ENCODE measurements at places on chromosomes 7 and 10.

DNA sequence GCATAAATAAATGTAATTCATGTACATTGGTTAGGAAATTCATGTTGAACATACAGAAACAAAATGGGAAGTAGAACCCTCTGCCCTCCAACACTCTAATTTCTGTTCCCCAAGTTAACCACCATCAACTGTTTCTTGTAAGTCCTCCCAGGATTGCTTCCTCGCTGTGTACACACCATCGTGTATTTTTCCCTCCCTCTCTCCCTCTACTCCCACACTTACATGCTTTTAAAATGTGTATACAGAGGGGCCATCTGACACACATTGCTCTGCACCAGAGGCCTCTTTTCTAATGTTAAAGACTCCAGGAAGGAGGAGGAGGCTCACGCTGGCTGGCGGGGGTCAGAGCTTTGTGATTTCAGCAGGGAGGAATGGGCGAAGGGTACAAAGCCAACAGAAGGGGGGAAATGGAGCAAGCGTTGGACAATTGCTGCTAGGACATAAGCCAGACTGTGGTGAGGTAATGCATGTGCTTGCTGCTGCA is 1.9 kb upstream of the EPHA1 start:
- no peak for DNase-seq

DNA sequence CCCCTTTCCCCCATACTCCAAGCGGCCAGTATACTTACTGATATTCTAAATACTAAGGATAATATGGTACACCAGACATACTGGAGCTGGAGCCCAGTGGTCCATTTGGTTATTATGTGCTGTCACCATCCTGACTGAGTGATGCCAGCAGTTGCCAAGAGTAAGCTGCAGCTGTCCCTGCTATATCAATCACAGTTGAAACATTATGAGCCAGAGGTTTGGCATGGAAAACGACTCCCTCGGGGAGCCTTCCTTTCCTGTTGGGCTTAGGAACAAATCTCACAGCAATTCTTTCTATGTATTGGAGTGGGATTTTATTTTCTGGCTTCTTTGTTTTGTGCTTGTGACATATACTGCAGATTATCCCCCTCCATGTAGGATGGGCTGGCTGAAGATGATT is 32.6 kb downstream of the STRIP2 start:
- DNase-seq = no peak

DNA sequence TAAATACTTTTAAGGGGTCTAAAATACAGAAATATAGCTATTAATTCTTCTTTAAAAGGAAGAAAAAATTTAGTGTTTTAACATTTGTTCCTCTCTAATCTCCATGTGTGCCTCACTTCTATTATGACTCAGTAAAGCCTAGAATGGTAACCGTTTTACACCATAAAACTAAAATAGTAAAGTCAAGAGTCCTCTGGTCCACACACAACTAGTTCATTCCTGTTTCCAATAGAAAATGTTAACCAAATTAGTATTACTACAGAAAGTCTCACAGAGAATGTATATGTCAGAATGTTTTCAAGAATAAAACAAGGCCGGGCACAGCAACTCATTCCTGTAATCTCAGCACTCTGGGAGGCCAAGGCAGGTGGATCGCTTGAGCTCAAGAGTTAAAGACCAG is 55.8 kb downstream of the CNOT4 start:
- DNase-seq = no peak

- no peak for DNase-seq
Observed at GRCh38 chr10:36640626-36641025, 484.8 kb upstream of the ANKRD30A start.

- DNase-seq = no peak
Observed at GRCh38 chr7:22137466-22137865, 191.8 kb upstream of the CDCA7L start.

DNA sequence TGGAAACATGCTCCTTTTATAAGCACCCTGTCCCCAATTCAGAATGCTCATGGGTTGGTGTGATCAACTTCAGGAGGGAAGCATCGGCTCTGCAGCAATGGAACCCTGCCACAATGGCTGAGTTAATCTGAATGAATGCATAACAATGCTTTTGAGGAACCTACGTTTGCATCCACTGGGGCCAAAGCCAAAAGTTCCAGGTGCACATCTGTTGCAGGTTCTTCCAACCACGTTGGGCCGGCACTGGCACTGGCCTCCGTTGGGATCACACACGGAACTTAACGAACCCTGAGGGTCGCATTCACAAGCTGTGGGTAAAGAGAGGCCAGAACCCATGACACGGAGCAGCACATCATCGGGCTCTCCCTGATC is 43.4 kb downstream of the LAMB1 start:
- DNase-seq = no peak

- no peak for DNase-seq
Observed at GRCh38 chr10:90126256-90126595, 424.8 kb downstream of the KIF20B start.

- DNase-seq = no peak
Observed at GRCh38 chr7:31679574-31680305, 7.3 kb upstream of the PPP1R17 start.

DNA sequence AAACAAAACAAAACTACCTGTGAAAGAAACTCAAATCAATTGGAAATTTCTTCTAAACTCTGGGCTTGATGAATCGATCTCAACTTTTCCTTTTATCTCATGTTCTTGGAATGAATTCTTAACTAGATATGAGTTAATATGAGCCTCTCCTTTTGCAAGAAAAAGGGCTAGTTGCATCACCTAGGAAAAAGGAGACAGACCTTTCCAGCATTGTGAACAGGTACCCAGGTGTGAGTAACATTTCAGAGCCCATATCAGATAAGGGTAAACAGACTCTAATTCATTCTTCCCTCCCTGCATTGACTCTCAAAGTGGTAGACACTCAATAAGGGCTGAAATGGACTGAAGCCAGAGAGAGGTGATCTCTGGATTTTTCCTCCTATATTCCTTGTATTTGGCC is 103.8 kb upstream of the AGR3 start:
- DNase-seq = no peak

DNA sequence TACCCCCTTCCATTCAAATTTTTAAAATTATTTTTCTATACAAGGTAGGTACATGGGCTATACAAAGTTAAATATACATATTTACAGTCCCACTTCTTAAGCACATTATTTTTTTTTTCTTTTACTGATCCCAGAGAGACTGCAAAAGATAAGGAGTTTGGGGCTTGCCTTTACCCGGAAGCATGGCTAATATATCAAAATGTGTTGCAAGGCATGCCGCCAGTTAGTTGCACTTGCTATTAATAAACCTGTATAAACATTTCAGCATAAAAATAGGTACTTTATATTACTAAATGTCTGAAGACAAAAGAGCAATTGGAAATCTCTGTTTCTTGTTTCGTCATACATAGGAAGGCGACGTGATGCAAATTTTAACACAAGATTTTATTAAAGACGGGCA is 21.5 kb upstream of the PDLIM1 start:
- no peak for DNase-seq

- DNase-seq = no peak
Observed at GRCh38 chr7:137850571-137850970, 3.8 kb upstream of the DGKI start.

DNA sequence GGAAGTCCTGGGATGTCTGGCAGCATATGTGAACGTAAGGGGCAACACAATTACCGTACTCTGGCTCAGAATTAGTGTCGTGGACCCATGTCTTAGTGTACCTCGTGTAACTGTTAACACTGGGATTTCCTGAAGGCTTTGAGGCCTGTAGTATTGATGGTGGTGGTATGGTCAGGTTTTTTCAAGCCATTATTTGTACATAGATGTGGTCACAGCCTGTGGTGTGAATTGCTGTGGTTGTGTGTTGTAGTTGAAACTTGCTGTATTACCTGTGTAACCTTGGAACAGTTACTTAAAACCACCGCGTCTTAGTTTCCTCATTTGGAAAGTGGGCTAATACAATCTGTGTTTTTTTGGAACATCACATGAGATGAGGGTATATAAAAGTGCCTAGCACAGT is 5.3 kb downstream of the EXOC4 start:
- DNase-seq = no peak

DNA sequence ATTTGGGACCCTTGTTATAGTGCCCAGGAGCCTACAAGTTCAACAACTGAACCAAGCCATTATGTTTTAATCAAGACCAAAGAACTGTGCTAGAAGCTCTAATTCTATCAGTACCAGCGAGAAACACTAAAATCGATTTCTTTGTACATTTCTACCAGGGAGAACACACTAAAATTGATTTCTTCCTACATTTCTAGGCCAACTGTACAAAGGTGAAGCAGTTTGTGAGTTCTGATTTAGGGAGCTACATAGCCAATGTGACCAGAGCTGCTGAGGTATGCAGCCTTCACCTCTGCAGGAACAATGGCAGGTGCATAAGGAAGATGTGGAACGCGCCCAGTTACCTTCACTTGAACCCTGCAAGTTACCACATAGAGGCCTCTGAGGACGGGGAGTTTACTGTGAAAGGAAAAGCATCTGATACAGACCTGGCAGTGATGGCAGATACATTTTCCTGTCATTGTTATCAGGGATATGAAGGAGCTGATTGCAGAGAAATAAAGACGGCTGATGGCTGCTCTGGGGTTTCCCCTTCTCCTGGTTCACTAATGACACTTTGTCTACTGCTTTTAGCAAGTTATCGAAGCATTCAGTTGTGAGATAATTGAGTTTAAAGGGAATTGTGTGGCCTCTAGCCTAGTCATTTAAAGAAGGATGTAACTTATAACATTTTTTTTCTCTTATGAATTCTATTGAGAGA is 31.7 kb downstream of the HYAL4 start:
- DNase-seq = no peak

DNA sequence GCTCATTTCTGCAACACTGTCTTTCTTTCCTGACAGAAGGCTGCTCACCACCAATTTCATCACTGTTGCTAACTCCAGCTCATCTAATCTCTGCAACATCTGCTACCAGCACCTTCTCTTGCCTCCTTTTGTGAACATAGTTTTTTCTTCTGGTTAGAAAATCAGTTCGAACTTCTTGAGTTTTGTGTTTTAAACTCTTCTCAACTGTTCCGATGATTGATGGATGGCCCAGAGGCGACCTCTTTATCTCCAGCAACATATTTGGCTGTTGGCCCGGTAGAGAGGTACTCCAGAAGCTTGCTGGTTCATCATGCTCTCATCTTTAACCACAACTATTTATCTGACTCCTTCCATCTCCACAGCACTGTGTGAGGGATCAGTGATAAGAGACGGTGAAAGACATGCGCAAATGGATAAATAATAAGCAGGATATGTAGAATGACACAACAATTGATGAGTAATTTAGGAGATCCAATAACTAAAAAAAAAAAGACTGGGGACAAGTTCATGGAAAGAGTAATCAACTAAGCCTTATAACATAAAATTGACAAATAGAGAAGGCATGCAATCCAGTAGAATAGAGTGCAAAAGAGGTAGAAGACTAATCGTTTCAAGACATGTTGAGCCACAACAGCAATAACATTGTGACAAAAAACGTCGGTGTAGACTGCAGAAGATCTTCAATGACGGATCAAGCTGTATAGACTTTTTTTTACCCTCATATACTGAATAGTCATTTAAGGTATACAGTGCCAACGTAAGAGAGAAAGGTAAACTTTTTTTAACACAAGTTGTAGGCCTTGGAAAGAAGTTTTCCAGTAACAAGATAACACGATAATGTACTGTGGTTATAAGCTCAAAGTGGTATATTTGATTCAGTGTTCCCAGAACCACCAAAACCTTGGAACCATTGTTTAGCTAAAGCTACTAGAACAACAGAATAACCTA is 152.2 kb downstream of the CRPPA start:
- peak; percentile 65 for DNase-seq

DNA sequence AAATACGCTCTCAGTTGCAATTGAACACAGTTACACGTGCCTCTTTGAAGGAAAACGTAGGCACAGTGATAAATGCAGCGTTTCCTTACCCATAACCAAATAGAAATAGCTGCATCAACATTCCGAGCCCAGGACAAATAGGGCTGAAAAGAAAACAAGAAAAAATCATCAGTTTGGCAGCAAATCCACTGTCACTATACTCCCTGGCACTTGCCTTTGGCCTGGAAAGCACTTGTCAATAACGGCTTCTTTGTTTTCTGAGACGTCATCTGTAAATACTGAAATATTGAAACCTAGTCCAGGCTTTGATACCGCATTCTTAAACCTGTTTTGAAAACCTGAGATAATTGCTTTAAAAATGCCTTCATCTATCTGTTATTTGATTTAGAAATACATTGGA is 167.2 kb upstream of the AKR1E2 start:
- DNase-seq = no peak

- no peak for DNase-seq
Observed at GRCh38 chr7:41928166-41928565, 225.3 kb upstream of the INHBA start.

DNA sequence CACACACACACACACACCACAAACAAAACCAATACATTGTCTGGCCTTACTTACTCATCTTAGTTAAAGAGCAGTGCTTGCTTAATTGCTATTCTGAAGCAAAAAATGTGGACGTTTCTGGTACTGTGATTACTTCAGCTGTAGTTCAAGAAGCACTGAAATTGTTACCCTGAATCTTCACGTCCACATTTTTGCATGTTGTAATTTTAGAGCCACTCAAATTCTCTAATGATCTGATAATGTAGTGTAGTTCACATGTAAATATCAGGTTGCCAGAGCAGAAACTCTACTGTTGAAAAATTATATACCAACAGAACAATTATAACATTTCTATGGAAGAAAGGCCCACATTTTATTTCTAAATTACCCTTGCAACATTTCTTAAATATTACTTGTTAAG is 1451.1 kb downstream of the GATA3 start:
- DNase-seq = no peak

GRCh38 chr7:24733414-24734060 is 23.7 kb downstream of the GSDME start:
- no peak for DNase-seq

GRCh38 chr10:21702633-21703111 is 168.6 kb downstream of the MLLT10 start:
- DNase-seq = no peak

DNA sequence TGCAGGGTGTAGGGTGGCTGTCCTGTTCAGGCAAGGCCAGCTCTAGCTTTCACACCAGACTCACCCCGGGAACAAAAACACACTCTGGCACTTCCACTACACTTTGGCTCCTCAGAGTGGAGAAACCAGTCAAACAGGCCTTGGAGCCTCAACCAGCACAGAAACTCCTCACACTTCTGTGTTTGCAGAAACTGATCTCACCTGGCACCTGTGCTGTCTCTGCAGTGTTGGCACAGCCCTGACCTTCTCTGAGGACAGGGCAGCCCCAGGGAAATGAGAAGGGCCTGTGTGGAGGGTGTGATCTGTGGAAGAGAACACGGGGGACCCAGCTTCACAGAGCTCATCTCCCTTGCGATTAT is 4.1 kb upstream of the CALML5 start:
- DNase-seq = no peak

DNA sequence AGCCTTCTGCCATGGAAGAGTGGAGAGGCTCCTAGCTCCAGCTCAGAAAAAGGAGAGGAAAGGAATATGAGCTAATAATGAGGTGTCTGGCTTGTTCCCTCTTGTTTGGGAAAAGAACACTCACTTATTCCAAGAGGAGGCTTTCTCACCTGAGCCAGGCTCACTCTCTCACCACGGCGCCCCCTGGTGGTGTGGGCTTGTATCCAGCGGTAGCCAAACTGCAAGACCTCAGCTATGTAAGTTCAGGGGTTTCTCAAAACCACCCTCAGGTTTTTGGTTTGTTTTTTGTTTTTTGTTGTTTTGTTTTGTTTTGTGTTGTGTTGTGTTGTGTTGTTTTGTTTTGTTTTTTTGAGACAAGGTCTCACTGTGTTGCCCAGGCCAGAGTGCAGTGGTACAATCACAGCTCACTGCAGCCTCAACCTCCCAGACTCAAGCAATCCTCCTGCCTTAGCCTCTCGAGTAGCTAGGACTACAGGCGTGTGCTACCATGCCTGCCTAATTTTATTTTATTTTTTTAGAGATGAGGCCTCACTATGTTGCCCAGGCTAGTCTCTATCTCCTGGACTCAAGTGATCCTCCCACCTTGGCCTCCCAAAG is 124.0 kb downstream of the TMEM130 start:
- peak; percentile 83 for DNase-seq
